Coronary artery (tissue), 2 donors: ENCODE measurements at places on chromosomes 11 and 22.

GRCh38 chr11:125092669-125093068 lies 18.8 kb downstream of the TMEM218 start:
- DNase-seq: no peak

DNA sequence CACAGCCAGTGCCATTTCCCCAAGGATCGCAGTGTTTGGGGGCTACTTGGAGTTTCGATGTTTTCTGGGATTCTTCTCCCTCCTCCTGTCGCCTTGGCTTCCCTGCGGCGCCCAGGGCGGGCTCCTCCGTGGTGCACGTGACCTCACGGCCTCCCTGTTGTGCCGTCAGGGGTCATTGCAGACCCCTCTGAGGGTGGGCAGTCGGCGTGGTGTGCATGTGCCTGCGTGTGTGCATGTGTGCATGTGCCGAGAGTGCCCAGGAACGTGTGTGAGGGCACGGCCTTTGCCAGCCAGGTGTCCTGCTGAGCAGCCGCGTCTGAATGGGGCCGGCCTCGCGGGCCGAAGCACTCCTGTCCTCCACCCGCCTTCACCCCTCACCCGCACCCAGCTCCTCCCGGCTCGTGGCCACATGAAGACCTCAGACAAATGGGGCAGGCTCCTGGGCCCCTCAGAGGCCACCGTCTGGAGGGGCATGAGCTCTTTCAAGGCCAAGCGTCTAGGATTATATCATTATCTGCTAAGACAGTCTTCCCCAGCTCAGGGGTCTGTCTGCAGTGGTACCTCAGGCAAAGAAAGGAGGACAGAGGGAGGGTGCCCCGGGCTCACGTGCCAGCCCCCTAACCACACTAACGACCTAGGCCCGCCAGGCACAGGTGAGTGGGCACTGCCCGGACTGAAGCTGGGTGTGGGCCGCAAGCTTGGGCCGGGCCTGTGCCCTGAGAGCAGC lies 9.4 kb upstream of the MRPL23 start:
- no peak for DNase-seq

DNA sequence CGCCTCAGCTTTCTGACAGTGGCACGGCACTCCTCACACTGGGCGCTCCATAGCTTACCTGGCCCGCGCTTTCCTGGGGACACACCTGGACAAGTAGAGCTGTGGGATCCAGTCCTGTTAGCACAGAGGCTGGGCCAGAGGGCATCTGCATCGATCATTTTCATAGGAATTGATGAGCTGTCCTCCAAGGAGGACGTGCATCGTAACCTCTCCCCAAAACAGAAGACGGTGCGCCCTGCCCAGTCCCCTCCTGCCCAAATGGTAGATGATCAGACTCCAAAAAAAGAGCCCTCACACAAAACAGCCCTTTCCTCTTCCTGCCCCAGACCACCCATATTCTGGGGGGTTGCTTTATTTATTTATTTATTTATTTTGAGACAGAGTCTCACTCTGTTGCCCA lies 161.2 kb downstream of the CTTN start:
- DNase-seq: no peak

DNA sequence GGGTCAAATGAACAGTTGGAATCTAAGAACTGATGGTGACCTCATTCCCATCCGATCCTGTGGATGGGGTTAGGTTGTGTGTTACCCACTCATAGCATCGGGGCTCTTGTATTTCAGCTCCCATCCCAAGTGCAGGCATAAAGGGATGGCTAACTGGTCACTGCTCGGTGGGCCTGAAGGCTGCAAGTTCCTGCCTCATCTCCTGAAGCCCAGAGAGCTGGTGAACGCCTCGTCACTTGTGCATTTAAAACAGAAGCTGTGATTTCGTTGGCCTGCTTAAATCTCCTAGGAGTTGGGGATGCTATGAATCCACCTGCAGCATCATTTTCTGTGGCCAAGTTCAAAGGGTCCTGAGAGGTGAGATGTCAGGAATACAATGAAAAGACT lies 477.0 kb downstream of the TBC1D22A start:
- DNase-seq: no peak

GRCh38 chr22:45772743-45773142 lies 101.1 kb downstream of the ATXN10 start:
- DNase-seq: no peak

GRCh38 chr11:6586434-6587359 lies 16.7 kb downstream of the RRP8 start:
- peak; percentile 72 for DNase-seq

- DNase-seq: no peak
Measured at GRCh38 chr11:1155274-1155693, 2.5 kb upstream of the MUC5AC start.

DNA sequence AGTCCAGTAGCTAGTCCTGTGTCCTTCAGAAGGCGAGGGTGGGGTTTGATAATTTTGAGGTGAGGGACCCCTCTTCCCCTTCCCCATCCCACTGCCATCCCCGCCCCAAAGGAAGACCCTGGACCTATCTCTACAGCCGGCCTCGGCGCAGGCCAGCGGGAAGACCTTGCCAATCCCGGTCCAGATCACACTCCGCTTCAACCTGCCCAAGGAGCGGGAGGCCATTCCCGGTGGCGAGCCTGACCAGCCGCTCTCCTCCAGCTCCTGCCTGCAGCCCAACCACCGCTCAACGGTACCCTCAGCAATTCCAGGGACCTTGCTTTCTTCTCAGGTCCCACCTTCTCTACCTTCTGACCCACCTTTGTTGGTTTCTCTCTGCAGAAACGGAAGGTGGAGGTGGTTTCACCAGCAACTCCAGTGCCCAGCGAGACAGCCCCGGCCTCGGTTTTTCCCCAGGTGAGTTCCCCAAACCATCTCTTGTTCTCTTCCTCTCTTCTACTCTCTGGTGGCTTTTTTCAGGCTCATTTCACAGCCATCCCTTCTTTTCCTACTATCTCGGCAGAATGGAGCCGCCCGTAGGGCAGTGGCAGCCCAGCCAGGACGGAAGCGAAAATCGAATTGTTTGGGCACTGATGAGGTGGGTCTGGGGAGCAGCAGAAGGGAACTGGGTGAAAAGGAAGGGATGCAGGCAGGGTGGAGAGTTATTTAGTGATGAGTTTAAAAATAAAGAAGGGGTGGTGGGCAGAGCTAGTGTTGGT lies 1.3 kb downstream of the KAT5 start:
- no peak for DNase-seq

GRCh38 chr22:33361581-33361980 lies 303.4 kb upstream of the SYN3 start:
- DNase-seq: no peak
